T-helper 2 cell (primary cell): ENCODE measurements at places on chromosomes 6 and 20.

DNA sequence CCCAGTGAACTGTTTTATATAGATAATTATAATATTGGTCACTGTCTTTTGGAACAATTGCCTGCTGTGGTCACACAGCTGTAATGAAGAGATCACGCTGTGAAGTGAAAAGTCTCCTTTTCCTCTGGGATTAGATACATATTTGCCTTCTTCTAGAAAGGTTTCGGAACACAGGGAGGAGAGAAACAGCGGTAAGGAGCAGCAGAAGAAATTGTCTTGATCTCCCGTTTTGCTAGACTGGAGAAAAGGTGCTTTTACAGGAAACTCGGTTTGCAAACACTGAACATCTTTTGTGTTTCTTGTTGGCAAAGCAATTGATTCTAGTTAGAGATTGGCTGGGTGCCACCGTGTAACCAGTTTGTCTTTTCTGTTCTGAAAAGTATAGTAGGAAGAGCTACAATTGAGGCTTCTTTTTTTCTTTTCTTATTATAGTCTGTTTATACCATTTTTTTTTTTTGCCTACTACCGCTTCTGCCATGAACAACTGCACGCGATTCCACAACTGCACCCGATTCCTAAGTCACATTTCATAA, 404.1 kb upstream of the ID4 start:
- DNase-seq: no peak

GRCh38 chr6:14286634-14287428, 169.3 kb downstream of the CD83 start:
- no peak for DNase-seq

- DNase-seq: no peak
Measured at GRCh38 chr20:47699818-47700217, 85.5 kb downstream of the SULF2 start.

- DNase-seq: no peak
Measured at GRCh38 chr6:106448000-106448426, 87.5 kb downstream of the CRYBG1 start.

GRCh38 chr20:15613530-15613929, 959.7 kb downstream of the KIF16B start:
- no peak for DNase-seq

GRCh38 chr6:31510007-31510406, 12.1 kb downstream of the MICB start:
- DNase-seq: no peak

DNA sequence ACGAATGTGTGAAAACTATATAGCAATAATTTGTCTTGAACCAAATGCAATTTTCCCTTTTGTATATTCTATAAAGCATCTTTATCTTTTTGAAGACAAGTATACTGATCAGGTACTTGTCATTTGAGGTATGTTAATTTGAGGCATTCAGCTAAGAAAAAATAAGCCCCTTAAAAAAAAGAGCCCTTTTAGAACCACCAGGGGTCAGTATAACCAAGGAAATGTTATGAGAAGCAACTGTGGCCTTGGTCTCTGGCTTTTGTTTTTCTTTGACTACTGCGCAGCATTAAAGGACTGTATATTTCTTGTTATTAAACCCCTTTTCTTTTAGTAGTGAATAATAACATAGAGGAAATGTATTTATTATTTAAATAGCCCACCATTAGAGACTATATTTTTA, 43.1 kb downstream of the CD109 start:
- DNase-seq: peak; percentile 13

DNA sequence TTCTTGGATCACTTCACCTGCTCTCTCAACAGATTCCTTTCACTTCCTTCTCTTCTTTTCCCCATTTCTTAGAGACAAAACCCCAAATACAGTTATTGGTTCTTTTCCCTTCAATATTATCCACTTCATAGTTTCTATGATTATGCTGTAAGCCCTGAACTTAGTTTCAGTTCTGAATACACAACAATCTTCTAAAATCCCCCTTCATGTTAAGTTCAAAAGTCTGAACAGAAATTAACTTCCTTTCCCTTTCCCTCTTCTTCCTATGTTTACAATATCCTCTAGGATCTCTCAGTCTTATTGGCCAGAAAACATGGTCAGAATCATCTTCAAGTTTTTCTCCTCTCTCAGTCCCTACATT, 57.7 kb downstream of the OGFRL1 start:
- DNase-seq: no peak
